ENCODE measurements at places on chromosomes 7 and 10. TPM values are rescaled to one million over a fixed set of nuclear protein-coding genes. Genes with fewer than 3 reads are reported as not detected.
A peak's percentile ranks its signal among the peaks of the same experiment; 100 is the strongest.

The NUTM2A gene
- 0.49 TPM for total RNA-seq

The ZNF804B gene
- not detected for total RNA-seq

DNA sequence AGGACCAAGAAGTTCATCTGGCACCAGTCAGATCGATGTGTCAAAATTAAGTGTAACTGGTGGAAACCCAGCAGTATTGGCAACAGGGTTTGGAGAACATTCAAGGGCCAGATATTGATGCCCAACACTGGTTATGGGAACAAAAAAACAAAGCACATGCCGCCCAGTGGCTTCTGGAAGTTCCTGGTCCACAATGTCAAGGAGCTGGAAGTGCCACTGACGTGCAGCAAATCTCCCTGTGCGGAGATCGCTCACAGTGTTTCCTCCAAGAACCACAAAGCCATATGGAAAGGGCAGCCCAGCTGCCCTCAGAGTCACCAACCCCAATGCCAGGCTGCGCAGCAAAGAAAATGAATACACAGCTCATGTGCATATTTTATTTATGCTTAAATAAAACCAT lies 10.1 kb upstream of the C7orf33 start:
- peaks cover 29% of the 10 kb centered on the region for H3K4me1 ChIP-seq
- no peaks in the 10 kb centered on the region for H3K36me3 ChIP-seq
- H3K27me3 ChIP-seq: peaks cover 2% of the 10 kb centered on the region
- DNase-seq: no peak

DNA sequence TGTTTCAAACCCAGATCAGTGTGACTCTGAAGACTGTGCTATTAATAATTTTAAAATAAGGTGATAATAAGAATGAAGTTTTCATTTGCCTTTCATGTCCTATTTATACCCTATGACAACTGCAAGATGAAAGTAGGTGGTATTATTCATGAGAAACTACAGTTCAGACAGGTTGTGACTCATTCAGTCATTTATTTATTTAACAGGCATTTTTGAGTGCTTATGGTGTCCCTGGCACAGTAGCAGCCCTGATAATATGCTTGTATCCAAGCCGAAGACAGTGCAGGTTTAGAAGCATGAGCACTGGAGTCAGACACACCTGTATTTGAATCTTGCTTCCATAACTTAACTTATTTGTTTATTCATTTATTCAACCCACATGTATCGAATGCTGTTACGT lies 87.1 kb downstream of the FZD1 start:
- no peaks in the 10 kb centered on the region for H3K4me1 ChIP-seq
- H3K27me3 ChIP-seq: no peaks in the 10 kb centered on the region
- no peak for DNase-seq

- no peaks in the 10 kb centered on the region for H3K4me1 ChIP-seq
- H3K27me3 ChIP-seq: no peaks in the 10 kb centered on the region
Measured at GRCh38 chr7:49643736-49644135, 129.7 kb upstream of the VWC2 start.

GRCh38 chr10:99788598-99789256 lies 6.3 kb downstream of the ABCC2 start:
- DNase-seq: no peak
- no peaks in the 10 kb centered on the region for H3K36me3 ChIP-seq
- no peak overlapping the region for H3K27ac ChIP-seq

DNA sequence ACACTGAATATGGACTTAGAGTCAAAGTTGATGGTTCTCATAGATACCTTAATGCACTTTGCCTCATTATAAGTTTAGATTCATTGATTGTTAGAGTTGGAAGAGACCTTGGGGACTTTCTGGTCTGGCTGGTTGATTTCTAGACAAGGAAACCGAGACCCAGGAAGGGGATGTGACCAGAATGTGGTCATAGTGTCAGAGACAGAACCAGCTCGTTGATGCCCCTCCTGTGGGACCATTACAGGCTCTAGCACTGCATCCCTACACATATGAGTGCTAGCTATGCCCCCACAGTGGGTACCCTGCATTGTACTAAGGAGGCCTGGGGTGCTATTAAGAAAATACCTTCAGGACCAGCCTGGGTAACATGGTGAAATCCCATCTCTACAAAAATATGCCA lies 306.6 kb downstream of the CAMK1D start:
- peaks cover 6% of the 10 kb centered on the region for H3K36me3 ChIP-seq
- peaks cover 21% of the 10 kb centered on the region for H3K4me1 ChIP-seq
- H3K27me3 ChIP-seq: peaks cover 2% of the 10 kb centered on the region
- peak; percentile 50 for DNase-seq
